ENCODE measurements at places on chromosomes 4 and X.
A peak's percentile ranks its signal among the peaks of the same experiment; 100 is the strongest.

DNA sequence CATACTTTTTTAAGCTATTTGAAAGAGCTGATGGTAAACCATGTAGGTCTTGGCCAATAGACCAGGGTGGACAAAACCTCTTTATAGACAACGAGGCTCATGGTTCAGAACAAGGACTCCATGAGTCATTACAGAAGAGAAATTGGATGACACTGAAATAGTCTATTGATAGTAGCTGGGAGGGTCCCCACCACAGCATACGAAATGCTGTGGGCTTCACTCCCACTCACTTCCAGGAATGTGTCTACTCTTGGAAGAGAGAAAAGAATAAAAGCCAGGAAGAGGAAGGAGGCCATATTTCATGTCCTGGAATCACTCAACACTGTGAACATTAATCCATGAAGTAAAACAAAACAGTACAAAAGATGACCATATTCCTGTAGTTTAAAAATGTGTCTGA lies 82.3 kb upstream of the MXRA5 start:
- DNase-seq, result no peak

DNA sequence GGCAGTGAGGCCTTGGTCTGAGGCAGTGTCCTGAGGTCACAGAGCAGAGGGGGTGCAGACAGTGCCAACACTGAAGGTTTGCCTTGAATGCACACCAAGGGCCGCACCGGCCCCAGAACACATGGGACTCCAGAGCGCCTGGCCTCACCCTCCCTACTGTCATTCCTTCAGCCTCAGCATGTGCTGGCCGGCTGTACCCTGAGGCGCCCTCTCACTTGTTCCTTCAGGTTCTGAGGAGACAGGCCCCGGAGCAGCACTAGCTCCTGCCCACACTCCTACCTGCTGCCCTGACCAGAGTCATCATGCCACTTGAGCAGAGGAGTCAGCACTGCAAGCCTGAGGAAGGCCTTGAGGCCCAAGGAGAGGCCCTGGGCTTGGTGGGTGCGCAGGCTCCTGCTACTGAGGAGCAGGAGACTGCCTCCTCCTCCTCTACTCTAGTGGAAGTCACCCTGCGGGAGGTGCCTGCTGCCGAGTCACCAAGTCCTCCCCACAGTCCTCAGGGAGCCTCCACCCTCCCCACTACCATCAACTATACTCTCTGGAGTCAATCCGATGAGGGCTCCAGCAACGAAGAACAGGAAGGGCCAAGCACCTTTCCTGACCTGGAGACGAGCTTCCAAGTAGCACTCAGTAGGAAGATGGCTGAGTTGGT lies 2.4 kb downstream of the MAGEA12 start:
- no peak for DNase-seq

DNA sequence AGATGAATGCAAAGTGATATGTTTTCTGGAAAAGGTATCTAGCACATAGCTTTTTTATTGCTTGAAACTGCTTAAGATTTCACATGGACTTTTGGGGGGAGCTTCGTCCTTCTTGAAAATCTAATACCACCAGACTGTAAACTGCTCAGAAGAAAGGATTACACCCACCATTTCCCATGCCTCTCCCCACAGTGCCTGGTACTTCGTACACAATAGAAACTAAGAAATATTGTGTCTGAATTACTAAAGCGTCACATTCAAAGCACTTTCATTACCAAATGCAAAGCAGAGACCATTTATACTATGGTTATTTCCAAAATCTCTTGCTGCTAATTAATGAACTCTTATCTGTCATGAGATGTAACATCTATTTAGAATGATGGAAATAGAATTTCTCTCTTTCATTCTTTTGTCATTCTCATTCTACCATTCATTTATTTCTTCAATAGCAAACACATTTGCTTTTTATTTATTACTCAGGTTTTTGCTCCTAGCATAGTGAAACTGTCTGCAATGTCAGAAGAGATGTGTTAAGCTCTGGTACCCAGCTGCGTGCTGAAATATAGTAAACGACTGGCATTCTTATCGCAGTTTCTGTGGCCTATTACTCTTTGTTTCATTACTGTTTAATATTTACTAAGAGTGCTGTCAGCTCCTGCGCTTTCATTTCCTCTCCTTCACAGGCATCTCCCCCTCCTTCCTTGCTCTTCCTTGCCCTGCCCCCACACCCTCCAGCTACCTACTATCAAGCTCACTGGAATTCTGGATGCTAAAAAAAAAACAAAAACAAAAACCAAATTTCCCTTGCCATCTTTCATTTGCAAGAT lies 51.4 kb upstream of the RAPGEF2 start:
- peak; percentile 51 for DNase-seq

DNA sequence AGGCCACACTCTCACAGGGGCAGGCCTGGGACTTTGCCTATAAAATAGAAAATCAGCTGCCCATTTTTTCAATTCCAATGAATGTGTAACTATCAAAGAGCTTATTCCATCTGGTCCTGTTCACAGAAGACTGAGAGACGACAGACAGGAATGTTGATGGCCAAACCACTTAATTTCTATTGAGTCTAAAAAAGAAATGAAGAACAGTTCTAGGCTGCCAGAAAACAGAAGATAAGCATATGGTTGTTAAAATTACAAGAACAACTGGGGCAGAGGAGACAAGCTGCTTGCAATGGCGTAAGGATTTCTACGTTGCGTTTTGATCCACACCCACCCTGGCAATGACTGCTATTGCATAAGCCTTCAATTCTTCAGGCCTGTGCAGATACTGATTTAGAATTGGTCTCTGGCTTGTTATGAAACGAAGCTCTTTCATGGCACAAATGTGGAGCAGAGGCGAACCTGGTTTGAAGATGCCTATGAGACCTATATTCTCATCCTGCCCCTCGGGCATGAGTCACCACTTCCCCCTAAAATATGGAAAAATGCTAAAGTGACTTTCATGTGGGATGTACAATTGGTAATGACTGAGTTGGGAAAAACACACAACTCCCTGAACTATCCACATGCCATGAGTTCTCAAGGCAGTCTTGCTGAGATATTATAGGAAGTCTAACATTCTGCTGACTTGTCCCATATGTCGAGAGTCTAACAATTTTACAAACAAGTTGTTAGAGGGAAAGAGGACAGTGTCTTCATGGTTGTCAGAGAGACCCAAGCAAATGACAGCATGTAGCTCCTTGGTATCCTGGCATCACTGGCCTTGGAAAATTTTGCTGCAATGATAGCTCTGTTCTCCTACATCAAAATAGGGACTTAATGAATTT lies 37.9 kb upstream of the SORBS2 start:
- DNase-seq, result no peak

DNA sequence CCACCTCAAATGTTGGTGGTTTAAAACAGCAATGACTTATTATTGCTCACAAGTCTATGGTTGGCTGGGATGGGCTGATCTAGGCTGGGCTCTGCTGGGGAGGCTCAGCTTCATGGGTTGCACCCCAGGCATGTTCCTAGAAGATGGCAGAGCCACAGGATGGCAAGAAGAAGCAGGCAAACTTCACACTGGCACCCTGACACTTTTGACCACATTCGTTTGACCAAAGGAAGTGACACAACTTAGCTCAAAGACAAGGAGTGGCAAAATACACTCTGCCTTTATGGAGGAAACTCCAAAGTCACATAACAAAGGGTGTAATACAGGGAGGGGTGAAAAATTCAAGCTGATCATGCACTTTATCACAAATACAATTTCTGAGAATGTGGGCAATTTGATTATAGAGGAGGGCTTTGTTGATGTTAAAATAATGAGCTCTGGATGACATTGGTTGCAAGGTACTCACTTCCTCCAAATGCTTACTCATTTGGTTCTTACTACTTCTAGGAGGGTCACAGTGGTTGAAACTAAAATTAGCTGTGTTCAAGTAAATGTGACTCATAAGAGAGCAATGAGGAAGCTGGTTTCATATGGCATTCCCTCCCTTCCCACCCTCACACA lies 249.2 kb upstream of the RPS6KA3 start:
- DNase-seq, result no peak

Data from brain (organoid and tissue), 16 donors.